T-helper 1 cell (primary cell): ENCODE measurements at places on chromosomes 2 and 18.

- DNase-seq = no peak
These were observed 174.7 kb downstream of the RTP5 start for GRCh38 chr2:242044313-242044590.

DNA sequence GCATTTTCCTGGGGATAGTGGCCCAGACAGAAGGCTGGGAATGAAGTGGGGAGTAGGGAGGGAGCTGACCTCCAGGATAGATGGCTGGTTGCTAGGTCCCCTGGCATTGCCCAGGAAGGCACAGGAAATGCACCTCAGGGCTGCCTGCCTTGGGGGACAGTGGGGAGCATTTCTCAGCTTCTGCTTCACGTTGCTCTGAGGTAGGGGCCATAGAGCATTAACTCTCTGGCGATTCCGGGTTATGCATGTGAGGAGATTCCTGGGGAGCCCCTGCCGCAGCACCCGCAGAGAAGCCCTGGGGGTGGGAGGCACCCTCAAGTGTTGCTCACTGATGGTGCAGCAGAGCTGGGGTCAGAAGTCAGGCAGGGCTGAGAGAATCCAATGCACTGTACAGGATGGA, 256.5 kb downstream of the CYP26B1 start:
- DNase-seq = no peak

DNA sequence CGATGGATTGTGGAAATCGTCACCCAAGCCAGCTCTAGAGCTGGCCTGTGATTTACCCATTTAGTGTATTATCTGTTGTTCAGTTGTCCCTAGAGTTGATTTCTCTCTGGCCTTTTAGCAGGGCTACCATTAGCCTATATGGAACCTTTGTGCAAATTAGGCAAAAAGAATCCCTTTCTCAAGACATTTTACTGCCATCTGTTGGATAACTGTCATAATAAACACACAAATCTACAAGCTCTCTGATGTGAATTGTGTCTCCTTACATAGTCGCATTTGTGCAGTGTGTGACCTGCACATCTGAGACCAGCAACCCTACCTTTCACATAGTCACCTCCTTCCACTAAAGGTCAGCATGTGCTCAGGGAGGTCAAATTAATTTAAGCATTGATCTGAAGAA, 34.0 kb downstream of the LOXHD1 start:
- DNase-seq = no peak

DNA sequence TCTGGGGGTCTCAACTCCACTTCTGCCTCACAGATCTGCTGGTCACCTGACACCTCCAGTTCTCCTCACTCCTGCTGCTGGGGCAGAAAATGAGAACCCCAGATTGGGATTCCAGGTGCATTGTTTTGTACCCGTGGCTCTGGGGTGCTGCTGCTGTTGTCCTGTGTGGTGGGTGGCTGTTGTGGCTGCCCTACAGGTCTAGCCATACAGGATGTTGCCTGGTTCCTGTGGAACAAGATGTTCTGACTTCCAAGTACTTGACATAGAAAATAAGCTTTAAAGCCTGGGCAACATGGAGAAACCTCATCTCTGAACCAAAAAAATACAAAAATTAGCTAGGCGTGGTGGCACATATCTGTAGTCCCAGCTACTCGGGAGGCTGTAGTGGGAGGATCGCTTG, 38.1 kb downstream of the CHRNA1 start:
- DNase-seq = no peak

DNA sequence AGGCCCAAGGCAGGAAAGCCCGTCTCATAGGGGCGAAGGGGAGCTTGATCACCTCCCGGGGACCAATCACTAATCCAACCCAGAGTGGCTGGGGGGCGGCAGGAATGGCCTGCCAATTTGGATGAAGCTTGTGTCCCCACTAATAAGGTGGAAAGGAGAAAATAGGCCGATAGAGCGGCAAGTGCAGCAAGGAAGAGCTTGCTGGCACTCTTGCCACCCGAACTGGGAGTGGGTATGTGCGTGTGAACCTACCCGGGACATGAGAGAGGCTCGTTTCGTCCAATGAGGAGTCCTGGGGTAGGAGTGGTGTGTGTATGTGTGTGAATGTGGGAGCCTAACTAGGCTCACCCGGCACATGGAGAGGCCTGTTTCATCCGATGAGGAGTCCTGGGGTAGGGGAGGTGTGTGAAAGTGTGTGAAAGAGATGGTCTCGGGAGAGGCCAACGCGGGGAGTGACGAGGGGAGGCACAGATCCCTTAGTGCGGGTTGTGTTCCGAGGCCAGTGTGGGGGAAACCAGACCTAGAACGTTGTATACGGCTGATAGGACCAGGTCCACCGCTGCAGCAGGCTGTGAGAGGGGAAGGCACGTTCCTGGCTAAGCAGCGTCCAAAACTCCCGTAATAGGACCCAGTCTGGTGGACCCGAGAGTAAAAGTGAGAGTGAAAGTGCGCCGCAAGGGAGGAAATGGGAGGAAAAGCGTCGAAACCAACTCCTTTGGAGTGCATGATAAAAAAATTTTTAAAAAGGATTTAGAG, 47.1 kb upstream of the SELENOI start:
- DNase-seq = no peak

DNA sequence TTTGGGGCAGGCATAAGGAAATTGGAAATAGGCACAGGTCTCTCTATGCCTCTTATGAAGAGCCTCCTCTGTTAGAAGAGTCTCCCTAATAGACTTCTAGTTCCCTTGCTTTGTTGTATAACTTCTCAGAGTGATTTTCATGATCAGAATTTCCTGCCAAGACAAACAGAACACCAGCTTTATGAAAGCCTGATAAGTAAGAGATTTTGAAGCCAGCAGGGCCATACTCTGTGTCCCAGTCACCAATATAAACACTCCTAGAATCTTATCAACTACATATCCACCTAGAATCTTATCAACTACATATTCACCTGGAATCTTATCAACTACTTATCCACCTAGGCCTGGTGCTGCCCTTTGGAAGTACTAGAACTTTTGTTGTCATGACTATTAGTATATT, 579.5 kb downstream of the ARHGAP15 start:
- DNase-seq = no peak

DNA sequence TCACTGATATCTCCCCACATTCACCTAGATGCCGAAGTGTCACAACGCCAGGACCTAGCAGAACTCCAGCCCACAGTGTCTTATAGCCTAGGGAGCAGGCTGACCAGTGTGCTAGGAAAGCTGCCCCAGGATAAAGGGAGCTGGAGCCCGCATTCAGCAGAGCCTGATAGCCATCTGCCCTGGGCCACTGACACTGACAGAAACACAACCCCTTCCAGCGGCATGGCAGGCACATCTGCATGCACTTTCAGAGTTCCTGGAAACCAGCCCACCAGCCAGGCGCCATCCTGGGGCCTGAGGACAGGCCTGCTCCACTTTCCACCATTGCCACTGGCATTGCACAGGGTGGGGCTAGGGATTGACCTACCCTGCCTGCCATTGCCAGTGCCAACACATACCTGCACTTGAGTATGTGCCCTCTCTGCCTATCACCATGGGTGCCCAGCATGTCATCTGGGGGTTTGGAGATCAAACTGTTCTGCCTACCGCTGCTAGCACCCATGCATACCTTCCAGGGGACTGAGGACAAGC, 290.1 kb upstream of the KLHL14 start:
- DNase-seq = no peak

DNA sequence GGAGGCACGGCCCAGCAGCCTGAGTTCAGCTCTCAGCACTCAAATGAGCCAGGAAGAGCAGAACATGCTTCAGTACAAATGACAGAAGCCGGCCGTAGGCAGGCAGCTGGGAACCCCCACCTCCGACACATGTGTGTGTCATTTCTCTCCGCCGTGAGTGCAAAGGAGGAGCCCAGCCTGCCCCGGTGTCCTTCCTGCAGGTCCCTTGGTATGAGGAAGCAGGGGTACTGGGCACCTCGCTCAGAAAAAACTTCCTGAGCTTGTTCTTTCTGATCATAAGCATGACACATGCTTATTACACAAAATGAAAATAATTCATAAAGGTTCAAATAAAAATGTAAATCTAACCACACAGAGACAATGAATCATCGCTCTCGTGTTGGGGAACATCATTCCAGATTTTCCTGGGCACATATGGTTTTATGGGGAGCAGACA, 35.3 kb downstream of the KCNF1 start:
- no peak for DNase-seq

GRCh38 chr18:45168866-45169600, 446.2 kb upstream of the SLC14A2 start:
- DNase-seq = no peak

GRCh38 chr2:197184959-197185586, 125.5 kb downstream of the ANKRD44 start:
- DNase-seq = no peak

DNA sequence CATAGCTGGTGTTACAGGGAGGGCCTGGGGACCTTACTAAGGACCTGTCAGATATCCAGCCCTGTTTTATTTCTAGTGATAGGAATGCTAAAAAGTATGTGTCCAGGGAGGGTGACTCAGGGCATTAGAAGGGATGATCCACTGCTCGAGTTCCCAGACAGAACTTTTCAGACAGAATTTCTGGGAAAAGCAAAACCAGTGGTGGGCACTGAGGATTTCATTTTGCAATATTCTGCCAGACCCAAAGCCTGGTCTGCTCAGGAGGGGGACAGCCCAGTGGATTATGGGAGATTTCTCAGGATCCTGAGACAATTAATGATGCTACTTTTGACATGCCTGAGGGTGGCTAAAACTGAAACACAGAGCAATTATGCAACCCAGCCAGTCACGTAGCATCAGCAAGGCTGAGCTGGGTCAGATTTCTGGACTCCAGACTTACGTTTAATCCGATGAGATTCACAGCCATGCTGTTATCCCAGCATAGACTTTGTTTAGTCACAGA, 4.7 kb upstream of the KCNE4 start:
- no peak for DNase-seq

GRCh38 chr2:8728305-8729015, 46.6 kb downstream of the ID2 start:
- no peak for DNase-seq

DNA sequence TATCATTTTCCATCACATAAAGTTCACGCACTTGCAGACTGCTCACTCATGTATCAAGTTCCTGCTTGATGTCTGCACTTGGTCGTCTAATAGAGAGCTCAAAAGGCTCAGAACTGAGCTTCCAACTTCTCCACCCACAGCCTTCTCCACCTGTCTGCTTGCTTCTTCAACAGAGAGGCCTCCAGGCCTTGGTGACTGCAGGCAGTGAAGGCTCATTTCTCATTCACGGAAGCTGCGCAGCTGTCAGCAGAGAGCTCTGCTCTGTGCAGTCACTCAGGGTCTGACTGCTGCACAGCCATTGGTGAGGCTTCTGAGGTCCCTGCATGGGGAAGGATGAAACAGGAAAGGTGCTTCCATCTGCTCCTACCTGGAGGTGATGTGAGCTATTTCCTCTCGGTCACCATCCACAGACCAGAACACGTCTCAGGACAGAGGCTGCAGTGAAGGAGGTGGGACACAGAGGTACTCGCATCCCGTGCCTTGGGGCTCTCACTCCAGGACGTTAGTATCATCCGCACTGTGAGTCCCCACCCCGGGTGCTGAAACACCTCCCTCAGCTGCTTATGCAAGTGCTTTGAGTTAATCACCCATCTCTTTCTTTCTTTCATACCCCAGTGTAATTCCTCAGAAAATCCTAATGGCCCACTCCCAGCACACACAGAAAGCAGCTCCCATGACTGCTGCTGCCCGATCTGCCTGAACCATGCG, 126.2 kb downstream of the TMEM18 start:
- DNase-seq = no peak

GRCh38 chr18:42413870-42414269, 458.8 kb downstream of the PIK3C3 start:
- DNase-seq = no peak

DNA sequence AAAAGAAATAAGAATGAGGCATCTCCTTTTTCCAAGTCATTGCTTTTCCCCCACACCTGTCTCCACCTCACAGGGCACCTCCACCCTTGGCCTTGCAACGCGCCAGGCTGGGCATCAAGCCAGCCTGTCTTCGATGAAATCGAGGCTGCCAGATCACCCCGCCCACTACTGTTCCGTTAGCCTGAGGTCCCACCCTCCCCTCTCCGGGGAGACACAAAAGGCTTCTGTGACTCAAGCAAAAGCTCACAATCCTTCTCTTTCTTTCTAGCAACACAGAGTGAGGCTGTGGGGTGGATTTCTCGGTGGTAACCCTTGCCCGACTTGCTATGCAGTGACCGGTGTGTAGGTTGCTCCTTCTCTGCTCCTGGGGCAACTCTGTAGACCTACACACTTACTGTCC, 9.9 kb downstream of the TNP1 start:
- no peak for DNase-seq

GRCh38 chr18:9859232-9859631, 26.5 kb upstream of the TXNDC2 start:
- no peak for DNase-seq

GRCh38 chr2:190060626-190061025, 1.9 kb downstream of the MSTN start:
- DNase-seq = no peak

- no peak for DNase-seq
These were observed 4.1 kb upstream of the AGXT start for GRCh38 chr2:240864475-240864874.

DNA sequence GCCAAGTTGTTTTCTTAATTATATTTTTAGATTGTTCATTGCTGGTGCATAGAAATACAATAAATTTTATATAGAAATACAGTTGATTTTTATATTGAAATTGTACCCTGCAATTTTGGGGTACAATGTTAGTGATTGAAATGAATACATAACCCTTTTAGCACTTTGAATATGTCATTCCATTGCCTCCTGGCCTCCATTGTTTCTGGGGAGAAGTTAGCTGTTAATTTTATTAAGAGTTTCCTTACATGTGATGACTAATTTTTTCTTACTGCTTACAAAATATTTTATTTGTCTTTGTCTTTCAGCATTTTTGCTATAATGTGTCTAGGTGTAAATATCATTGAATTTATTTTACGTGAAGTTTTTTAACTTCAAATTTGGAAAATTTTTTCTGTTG, 176.5 kb upstream of the DCC start:
- DNase-seq = no peak

DNA sequence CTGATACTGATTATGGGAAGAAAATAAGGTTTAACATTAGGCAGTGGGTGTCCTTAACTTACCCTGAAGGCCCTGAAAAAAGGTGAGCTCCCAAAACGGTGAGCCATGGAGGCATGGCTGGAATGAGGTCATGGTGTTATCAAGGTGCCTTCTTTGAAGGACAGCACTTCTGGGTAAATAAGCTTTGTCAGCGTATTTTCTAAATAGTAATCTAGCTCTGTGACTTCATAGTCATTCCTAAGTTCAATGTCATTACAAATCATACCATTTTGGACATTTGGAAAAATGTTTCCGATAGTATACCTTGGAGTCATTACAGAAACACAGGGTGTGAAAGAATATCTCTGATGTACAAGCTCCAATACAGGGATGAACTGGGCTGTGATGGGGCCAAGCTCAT, 35.2 kb upstream of the CNGA3 start:
- no peak for DNase-seq

GRCh38 chr2:74053959-74054715, 69.4 kb downstream of the TET3 start:
- DNase-seq = no peak

GRCh38 chr2:23208339-23208738, 176.6 kb upstream of the KLHL29 start:
- no peak for DNase-seq

DNA sequence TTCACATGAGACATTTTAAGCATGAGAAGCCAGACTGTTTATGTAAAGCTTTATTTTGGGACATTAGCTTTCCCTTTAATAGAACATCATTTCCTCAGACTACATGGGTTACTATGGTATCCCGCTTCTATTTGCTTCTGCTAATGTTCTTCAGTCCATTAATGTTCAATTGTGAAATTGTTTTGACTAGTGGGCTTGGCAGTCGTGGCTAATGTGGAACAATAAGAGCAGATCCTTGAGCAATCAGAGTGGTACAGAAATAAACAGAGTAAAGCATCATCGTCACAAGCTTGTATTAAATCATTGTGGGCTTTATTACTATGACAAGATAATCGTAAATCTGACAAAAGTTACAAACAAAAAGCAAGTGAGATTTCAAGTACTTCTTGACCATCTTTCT, 60.2 kb downstream of the PDE1A start:
- DNase-seq = no peak
